ENCODE measurements at places on chromosomes 4 and X.

DNA sequence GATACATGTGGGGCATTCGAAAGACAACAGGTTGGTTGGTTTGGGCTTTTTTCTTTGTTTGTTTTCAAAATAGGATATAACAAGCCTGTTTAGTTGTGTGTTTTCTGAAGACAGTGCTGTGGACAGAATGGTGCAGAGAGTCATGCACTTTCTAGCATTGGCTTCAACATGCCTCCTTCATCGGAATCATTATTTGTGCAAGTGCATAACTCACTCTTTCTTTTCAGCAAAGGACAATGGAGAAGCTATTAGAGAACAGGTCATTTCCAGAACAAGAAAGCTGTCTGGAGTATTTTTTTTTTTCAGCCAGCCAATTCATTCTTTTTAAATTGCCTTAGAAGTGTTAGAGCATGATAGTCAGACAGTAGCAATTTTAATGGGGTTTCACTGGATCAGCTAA lies 225.8 kb downstream of the STK32B start:
- no peak for DNase-seq

- no peak for DNase-seq
Observed at GRCh38 chrX:129720741-129721140, 18.0 kb upstream of the XPNPEP2 start.

GRCh38 chrX:38080808-38081207 lies 74.5 kb downstream of the SYTL5 start:
- DNase-seq: no peak

- DNase-seq: no peak
Observed at GRCh38 chrX:20218836-20219505, 47.7 kb downstream of the RPS6KA3 start.

GRCh38 chr4:156194896-156195295 lies 241.2 kb upstream of the CTSO start:
- DNase-seq: no peak

DNA sequence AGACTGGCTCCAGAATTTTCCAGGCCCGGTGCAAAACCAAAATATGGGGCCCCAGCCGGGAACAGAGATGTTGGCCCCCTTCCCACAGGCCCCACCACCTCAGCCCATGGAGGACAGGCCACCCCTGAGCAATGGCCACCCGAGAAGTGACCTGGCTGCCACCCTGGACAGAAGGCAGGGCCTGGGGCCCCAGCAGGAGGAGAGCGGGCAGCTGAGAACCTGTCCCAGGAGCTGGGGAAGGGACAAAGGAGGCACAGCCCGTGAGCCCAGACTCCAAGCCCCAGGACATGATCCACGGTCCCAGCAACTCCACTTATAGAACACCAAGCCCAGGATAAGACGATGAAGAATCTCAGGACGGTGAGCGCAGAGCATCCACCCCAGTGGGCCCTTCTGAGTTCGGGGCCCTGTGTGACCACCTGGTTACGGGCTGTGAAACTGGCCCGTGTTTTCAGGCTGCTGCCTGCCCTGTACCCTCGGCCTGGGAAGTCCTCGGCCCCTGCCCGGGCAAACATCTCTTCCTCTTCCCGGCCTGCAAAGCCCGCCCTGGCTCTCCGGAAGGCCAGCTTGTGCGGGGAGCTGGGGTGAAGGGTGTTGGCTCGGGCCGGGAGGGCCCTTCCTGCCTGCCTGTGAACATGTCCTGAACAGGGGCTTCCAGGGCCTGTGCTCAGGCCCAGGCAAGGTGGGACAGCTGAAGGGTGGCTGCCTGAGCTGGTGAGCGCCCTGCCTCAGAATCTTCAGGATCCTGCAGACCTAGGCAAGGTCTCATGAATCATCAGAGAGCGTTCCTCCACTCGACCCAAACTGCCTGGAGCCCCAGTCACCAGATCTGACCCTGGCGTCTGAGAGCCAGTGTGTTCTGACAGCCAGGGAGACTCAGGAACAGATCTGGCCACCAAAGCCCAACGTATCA lies 47.0 kb upstream of the MAN2B2 start:
- DNase-seq: no peak

DNA sequence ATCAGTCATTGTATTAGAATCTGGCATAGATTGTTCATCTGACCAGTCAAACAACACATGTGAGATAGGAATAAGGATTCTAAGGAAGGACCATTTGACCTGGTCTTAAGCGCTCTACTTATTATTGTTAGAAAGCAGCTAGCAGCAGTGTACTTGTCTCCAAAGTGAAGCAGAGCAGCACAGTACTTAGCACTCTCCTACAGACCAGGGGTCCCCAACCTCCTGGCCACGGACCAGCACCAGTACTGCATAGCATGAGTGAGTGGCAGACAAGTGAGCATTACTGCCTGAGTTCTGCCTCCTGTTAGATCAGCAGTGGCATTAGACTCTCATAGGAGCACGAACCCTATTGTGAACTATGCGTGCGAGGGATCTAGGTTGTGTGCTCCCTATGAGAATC lies 135.9 kb upstream of the SPRY1 start:
- DNase-seq: no peak

DNA sequence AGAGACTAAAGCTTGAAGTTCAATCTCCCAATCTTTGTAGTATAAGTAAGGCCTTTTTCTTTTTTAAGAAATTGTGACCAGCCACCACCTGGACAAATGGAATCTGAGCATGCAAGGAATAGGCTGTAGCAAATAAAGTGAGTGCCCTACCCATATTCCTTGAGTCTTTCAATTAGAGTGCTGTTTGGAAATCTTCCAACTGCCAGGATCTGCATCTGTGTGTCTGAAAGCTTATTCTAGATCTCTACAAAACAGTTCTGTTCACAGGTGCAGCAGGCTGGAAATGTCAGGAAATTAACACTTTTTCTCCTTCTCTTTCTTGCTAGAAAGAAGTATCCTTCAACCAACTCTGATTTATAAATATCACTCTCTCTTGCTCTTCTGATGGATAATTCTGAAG lies 76.7 kb upstream of the NDST3 start:
- DNase-seq: no peak

GRCh38 chr4:147299205-147299604 lies 181.7 kb upstream of the EDNRA start:
- no peak for DNase-seq

GRCh38 chr4:45317739-45318138 lies 591.4 kb upstream of the GNPDA2 start:
- no peak for DNase-seq

DNA sequence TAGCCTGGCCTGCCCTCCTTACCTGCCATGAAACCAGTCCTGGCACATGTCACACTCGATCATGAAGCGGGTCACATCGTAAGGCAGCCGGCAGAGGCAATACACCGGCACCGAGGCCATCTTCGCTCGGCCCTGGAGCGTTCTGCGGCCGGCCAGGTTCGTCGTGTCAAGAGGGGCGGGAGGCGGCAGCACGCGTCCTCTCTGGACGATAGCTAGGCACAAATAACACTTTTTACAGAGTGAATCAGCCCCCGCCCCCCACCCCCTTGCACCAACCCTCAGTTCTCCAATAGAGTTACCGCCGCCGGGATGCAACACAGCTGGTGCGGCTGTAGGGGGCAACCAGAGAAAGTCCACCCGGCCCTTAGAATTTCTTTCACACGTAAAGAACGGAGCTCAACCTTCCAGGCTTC lies 1.7 kb downstream of the PHF8 start:
- DNase-seq: peak; percentile 23

GRCh38 chrX:107537815-107538214 lies 88.4 kb downstream of the FRMPD3 start:
- no peak for DNase-seq

GRCh38 chrX:100447655-100448397 lies 37.8 kb upstream of the PCDH19 start:
- peak; percentile 6 for DNase-seq

DNA sequence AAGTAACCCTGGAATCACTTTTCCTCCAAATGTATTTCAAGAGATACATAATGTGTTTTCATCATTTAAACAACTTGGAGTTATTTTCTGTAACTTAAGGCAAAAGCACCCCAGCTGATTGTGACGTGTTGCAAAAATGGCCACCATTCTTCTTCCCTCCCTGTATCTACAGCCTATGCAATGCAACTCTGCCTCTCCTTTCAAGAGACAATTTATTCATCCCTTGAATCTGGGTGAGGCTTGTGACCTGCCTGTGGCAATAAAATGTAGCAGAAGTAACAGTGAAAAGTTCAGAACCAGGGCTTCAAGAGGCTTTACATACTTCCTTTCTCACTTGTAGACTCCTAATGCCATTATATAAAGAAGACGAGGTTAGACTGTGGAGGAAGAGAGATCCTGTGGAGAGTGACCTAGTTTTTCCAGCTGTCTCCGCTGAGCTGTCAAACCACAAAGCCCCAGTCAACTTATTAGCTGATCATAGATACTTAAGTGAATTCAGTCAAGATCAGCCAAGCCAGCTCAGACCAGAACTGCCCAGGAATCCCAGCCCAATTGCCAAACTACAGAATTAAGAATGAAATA lies 81.0 kb upstream of the KLF3 start:
- DNase-seq: no peak
